ENCODE measurements at places on chromosomes 4 and X.

GRCh38 chrX:9728261-9728660, 37.4 kb downstream of the GPR143 start:
- no peak for DNase-seq

- DNase-seq = no peak
These were observed 668.2 kb upstream of the NDST4 start for GRCh38 chr4:115781528-115782146.

GRCh38 chr4:128862608-128863311, 53.3 kb downstream of the JADE1 start:
- DNase-seq = no peak

- no peak for DNase-seq
These were observed 1564.5 kb upstream of the PCDH10 start for GRCh38 chr4:131584587-131584986.

DNA sequence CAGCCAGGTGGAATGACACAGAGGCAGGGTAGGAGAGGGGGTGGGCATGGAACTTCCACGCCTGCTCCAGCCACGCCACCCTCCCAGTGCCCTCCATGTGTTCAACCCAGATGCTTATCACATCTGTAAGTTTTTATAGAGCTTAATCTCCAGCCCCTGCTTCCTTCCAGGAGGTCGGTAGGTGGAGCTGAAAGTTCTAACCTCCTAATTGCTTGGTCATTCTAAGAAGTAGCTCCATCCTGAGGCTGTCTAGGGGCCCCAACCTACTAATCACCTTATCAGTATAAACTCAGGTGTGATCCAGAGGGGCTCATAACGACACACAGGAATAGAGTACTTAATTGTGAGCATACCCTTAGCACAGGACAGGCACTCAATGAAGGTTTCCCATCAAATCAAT, 18.3 kb downstream of the QDPR start:
- DNase-seq = no peak

GRCh38 chr4:98423009-98423408, 161.8 kb downstream of the RAP1GDS1 start:
- no peak for DNase-seq

DNA sequence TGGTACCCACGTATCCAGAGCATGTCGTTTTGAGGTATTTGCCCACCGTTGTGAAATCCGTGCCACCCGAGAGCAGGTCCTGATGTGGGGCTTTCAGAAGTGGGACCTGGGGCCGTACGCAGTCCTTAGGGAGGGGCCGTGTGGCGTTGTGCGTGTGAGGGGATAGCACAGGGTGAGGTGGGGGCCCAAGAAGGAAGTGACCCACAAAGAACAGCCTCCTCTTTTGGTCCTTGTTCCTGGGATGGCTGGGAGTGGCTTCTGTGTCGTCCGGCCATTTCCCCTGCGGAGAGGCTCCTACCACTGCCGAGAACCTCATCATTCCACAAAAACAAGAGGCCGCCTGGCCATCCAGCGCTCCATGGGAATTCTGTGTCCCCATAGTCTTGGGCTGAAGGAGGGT, 17.0 kb upstream of the MSANTD1 start:
- no peak for DNase-seq

DNA sequence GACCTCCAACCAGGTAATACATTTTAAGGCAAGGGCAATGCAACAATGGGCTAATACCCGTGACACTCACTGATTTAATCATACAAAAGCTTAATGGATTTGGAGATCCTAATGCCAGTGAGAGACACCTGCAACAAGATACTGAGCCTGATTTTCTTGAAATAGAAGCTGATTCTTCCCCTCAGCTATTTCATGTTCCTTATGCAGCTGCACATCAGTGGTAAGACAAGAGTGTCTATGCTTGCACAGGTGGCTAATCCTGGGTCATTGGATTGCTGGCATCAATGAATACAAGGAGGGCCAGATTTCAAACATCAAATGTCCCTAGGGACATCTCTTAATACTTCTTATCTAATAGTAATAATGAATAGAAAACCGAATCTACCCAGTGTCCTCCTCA, 139.7 kb downstream of the PPARGC1A start:
- DNase-seq = no peak

- DNase-seq = no peak
These were observed 62.5 kb upstream of the MCUB start for GRCh38 chr4:109497511-109497910.

DNA sequence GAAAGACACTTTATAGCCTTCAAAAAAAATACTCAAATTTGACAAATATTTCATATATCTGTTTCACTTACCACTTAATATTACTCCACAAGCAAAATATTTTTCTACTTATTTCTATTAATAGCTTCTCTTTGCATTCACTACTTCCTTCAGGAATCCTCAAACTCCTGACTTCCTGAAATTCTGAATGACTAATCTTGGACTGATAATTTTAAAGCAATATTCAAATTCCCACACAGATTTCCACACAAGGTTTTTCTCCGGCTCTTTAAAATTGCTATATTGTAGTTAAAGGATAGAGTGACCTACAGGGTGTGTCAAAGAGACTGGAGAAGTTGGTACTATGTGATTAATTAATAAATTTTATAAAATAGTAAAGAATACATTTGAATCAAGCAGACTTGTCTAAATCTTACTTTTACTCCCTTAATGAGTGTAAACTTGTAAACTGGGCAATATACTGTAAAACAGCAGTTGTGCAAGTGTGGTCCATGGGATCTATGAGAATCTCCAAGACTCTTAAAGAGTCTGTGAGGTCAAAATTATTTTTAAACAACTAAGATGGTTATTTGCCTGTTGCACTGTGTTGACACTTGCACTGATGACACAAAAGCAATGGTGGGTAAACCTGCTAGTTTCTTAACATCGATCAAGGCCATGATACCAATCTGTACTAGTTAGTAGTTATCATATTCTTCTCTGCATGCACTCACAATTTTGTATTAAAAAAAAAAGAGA, 44.5 kb downstream of the ANKRD17 start:
- no peak for DNase-seq

DNA sequence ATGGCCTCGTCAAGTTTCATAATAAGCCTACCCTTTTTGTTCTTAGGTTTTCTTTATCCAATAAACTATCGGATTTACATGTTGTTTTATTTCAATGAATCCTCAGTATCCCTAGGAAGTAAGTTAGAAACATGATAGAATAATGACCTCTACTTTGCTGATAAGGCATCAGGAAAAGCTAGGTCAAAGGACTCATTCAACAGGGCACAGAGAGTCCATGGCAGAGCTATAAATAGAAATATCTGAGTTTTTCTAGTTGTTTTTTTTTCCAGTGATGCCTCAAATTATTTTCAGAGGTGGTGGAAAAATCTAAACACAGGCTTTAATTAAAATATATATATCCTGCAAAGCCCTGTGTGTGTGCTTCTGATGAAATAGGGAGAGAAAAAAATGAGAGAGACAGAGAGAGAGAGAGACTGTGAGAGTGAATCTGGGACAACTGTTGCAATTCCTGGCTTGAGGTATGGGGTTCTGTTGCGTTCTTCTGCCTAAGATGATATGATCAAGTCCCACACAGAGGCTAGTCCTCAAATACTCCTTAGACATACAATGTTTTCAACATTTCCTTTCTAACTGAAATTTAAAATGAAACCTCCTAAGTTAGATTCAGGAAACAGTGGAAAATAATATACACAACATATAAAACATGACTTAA, 139.9 kb downstream of the HDX start:
- no peak for DNase-seq

- peak; percentile 30 for DNase-seq
These were observed 15.2 kb downstream of the ADRA2C start for GRCh38 chr4:3781193-3781886.

DNA sequence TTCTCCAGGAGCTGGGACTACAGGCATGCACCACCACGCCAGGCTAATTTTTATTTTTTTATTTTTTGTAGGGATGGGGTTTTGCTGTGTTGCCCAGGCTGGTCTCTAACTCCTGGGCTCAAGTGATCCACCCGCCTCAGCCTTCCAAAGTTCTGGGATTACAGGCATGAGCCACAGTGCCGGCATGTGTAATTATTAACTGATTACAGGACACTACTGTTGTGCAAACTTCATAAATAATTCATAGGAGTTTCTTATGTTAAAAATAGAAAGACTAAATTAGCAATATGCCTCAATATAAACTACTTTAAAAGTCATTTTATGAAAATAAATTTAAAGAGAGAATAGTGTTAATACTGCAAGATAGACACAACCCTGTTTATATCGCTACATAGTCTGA, 221.9 kb downstream of the SNCA start:
- DNase-seq = no peak

DNA sequence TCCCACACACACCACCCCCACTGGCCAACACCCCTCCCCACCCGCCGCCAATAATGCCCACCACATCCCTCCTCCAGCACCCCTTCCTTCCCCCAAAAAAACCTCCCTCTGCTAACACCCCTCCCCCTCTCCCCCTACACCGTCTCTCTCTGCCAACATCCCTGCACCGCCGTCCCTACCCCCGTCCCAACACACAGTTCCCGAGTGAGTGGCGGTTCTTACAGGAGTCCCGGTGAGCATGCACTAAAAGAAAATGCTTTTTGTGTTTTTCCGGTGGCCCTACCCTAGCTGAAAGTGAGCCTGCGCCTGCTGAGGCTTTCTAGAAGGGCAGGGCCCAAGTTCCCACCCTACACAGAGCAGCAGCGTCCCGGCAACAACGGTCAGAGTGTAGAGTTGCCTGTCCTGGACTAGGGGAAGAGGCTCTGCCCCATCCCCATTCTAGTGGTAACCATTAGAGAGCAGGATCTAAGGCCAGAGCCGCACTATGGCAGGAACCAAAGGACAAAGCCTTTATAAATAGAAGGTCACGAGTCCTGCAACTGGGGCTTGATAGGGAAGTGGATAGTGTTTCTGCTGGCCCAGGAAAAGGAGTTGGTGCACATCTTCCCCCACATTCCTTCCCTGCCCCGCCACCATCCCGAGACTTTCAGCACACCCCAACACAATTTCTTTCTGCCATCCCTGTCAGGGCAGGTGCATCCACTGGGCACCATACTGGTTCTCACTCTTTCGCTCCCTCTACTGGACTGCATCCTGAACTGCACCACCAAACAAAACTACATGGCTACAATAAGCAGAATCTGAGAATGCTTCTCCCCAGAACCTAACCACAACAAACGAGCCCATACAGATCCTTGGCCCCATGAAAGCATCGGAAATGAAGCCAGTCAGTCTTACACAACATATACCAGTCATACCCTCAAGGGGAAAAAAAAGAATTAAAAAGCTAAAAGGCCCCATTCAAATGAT, 78.1 kb upstream of the PAGE3 start:
- DNase-seq = peak; percentile 68

All from activated naive CD4-positive, alpha-beta T cell treated with anti-CD3 and anti-CD28 coated beads, Interleukin-2, amount 10 ng/mL, durations not matched to agents 7 days and 5 days (primary cell).